Hematopoietic multipotent progenitor cell treated with erythropoietin and hydrocortisone succinate and interleukin-3 and kit ligand, for 6 days (in vitro differentiated cells): ENCODE measurements at places on chromosomes 16 and 17.

- no peak for DNase-seq
Measured at GRCh38 chr16:88531931-88532433, 38.2 kb upstream of the ZC3H18 start.

- peak; percentile 21 for DNase-seq
Measured at GRCh38 chr16:88939245-88939971, 37.6 kb downstream of the CBFA2T3 start.

- DNase-seq = no peak
Measured at GRCh38 chr16:79348521-79349306, 251.8 kb downstream of the MAF start.

- DNase-seq = peak; percentile 54
Measured at GRCh38 chr16:2026461-2027023, at the start of gene NHERF2. Gene NHERF2 (plus strand): TSS chr16:2026902. CDS start chr16:2027006, 104 bp downstream.

- no peak for DNase-seq
Measured at GRCh38 chr16:71459510-71459909, 2.5 kb downstream of the ZNF23 start.

- no peak for DNase-seq
Measured at GRCh38 chr17:48062273-48062672, 14.1 kb downstream of the NFE2L1 start.

DNA sequence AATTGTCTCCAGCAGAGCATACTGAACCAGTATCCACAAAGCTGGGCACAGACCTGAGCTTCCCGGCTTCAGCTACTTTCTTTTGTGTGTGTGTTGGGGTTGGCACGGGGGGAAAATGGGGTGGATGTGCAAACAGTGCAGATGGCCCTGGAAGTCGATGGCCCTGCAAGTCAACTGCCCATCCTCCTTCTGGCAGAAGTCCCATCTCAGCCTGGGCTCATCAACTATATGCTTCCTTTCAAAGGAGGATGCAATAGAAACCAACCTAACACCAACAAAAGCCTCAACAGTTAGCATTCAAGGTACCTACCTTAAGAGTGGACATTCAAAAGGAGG lies 55.7 kb downstream of the SOX9 start:
- DNase-seq = no peak

GRCh38 chr16:54402270-54402669 lies 115.7 kb upstream of the IRX3 start:
- DNase-seq = no peak

- peak; percentile 79 for DNase-seq
Measured at GRCh38 chr16:29678691-29679267, at the start of gene QPRT. Gene QPRT (plus strand): TSS chr16:29679180. CDS start chr16:29679198, 18 bp downstream.

- DNase-seq = no peak
Measured at GRCh38 chr17:66904760-66905624, 59.5 kb upstream of the CACNG4 start.

DNA sequence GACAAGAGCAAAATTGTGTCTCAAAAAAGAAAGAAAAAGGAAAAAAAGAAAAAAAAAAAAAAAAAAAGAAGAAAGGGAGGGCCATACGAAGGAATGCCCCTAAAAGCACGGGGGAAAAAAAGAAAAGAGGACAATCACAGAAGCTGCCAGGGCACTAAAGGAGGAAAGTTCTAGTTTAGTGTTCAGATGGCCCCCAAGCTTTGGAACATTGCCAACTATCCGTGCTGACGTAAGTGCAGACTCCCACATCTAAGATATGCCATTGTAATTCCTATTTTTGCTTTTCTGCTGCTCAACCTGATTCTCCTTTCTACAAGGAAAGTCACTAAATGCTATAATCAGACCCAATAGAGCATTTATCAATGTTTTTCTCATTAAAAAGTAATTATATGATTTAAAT lies 842.1 kb downstream of the KCNJ2 start:
- no peak for DNase-seq

GRCh38 chr16:4513086-4513860 lies 25.3 kb downstream of the CDIP1 start:
- DNase-seq = peak; percentile 77

GRCh38 chr17:39197380-39198185 lies at the start of gene CACNB1:
Gene CACNB1 (minus strand): TSS chr17:39197669. CDS start chr17:39197495, 174 bp downstream.
- peak; percentile 77 for DNase-seq

DNA sequence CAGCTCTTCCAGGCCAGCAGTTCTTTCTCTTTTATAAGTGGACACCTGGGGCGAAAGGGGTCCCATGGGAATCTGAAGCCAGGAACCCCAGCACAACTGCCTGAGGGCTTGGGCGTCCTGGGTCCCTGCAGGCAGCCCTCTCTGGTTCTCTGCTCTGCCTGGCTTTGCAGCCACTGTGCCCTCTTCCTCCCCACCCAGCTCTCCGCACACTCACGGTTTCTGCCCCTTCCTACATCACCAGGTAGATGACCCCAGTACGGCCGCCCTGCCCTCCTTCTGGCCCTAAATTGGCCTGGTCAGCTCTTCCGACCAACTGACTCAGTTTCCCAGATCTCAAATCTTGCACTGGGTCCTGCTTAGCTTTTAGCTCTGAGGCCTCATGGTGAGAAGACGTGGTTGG lies 225.3 kb downstream of the KATNIP start:
- DNase-seq = no peak

DNA sequence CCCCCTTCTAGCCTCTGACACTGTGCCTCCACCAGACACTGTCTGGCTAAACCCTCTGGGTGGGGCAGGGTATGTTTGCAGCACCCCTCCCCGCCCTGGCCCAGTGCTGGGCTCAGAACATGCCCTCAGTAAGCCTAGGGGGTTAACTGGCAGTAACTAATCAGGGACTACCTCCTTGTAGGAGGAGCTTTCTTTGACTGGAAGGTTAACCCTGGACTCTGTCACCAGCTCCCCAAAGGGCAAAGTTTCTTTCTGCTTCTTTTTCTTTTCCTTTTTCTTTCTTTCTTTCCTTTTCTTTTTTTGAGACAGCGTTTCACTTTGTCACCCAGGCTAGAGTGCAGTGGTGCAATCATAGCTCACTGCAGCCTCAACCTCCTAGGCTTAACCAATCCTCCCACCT lies 76.8 kb downstream of the PLXDC1 start:
- peak; percentile 13 for DNase-seq

DNA sequence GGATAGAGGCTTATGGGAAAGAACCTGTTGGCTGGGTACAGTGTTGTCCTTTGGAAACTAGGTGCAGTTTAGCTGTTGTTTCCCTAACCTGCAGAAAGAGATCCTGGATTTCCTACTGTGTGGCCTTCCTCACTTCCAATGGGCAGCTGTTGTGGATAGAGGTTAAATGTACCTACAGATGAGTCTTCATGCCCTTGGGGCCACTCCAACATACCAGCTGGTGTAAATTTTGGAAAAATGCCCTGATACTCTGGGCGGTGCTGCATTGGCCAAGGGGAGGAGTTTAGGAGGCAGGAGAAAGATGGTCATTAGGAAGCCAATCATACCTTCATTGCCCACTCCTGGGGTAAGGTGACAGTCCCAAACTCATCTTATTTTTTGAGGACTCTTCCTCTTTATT lies 70.2 kb downstream of the SNX11 start:
- no peak for DNase-seq

DNA sequence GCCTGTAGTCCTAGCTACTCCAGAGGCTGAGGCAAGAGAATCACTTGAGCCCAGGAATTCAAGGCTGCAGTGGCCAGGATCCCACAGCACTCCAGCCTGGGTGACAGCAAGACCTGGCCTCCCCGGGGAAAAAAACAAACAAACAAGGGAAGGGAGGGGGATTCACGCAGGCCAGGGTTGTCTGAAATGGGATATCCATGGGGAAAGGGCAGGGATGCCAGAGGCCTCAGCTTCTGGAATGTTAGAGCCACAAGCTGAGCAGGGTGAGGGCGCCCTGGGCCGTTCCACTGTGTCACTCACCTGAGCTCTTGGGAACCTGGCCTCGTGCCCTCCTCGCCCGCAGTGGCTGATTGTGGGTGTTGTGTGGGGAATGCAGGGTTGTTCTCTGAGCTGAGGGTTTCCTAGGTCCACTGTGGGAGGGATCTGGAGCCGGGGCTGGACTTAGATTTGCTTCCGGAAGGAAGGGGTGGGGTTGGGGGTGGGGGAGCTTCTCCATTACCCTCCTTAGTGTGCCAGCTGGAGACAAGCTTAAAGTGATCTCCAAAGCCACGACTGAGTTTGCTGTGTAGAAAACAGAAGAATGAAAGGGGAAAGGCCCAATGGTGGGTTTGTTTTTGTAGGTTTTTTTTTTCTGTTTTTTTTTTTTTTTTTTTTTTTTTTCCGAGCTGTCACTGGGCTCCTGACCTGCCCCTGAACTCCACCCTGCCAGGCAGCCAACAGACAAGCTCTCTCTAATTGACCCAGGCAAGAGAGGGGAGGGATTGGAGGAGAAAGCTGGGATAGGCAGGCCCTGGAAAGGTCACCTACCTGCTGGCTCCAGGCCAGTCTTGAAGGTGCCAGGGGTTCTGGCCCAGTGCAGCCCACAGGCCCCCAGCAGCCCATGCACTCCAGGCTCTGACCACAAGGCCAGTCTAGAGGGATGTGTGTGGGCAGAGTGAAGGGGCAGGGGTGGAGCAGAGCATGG lies at the start of gene SULT1A1:
TSS of gene SULT1A1 (minus strand) at position 414 of the 964 bp plus-strand sequence. CDS start 1,189 bp downstream, outside the sequence.
- DNase-seq = peak; percentile 53

DNA sequence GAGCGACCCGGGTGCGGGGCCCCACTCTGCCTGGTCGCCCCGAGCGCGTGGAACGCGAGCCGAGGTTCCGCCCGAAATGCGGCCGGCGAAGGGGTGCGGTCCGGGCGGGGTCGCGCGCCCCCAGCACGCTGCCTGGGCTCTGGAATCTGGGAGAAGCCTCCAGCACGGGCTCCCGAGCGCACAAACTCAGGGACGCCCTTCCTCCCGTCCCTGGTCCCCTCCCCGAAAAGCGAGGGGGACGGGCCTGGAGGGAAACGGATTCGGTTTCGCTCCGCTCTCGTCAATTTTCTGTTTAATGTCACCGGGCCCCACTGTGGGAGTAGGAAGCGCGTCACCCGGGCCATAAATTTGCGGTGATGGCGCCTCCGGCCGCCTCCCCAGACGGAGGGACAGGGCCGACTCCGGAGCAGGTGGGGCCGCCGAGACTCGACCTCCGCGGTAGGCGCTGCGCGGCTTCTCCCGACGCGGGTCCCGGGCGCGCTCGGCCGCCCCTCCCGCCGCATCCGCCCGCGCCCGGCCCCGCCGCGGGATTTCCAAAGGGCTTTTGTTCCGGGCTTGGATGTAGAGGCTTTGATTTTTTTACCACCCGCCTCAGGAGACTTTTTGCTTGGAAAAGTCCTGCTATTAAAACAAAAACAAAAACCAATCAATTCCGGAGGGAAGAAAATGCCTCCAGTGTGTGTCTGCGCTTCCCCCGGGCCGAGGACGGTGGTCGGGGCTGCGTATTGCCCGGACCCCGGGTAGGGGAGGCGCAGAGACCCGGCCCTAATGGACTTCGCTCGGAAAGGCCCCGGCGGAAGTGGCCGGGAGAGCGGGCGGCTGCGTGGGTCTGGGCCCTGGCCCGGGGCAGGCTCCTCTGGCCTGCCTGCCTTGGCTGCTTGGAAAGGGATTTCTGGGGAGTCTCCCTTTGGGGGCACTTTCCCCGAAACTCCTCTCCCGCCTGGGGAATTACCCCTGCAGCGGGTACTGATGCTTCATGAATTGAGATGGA lies 7.9 kb upstream of the BAHCC1 start:
- no peak for DNase-seq

GRCh38 chr16:81026429-81026828 lies 9.2 kb upstream of the ATMIN start:
- DNase-seq = no peak

DNA sequence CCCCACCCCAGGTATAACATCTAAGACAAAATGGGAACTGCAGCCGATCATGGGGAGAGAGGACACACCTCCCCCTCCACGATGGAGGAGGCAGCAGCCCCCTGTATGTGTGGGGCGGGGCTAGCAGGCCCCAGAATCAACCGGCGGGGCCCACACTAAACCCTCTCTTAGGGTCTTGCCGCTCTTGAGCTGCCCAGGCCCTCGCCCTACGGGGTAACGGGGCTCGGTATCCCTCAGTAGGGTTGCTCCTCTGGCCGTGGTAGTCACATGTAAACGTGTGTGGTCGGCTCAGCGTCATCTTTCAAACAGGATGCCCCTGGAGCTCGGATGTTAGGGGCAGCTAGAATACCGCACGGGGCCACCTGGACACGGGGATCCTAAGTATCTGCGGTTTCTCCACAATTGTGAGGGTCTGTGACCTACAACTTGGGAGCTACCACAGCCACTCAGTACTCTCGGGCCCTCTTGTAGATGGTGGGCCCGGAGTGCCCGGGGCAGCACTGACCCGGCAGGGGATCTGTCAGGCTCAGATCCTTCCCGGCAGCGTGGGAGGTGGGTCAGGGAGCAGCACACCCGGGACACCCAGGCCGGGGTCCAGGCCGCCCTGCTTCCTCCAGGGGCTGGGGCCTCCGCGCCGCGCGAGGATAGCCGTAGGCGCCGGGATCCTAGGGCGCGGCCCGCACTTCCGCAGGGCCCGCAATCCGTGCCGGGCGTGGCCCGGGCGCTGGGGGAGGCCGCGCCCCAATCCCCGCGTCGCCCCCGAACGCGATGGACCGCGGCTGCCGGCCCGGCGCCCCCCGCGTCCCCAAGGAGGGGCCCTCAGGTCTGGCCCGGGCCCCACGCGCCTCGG lies 781 bp downstream of the ARHGDIA start:
- peak; percentile 52 for DNase-seq

GRCh38 chr17:49522357-49522890 lies 27.3 kb downstream of the NGFR start:
- no peak for DNase-seq

DNA sequence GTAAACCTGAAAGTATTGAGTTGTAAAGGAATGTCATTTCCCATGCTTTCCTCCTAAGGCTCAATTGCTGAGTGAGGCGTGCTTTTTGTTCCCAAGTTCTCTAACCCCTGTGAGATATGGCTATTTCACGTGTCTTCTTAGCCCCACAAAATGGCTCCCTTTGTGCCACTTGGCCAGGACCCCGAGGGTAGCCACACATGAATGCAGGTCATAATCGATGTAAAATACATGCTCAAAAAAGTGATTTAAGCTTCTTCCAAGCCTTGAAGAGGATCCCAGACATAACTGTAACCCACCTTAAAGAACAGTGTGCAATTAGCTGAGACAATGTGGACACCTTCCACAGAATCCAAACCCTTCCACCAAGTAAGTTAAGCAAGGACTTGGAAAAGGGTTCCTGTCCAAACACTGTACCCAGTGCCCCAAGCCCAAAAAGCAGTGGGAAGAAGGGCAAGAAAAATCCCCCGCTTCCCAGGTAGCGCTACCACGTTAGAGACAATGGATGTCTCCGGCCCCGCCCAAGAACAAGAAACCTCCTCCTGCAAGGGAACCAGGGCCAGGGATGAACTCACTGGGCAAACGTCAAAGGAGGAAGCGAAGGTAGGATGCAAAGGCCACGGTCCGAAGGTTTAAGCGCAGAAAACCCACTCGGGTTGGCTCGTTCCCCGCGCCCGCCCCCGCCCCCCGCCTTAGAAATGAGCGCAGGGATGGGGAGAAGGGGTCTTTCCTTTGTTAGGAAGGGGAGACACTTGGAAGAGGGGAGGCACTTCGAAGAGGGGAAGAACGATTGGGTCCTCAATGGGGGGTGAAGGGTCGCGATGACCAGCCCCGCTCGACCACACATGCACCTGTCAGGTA lies 1.2 kb downstream of the JPT1 start:
- DNase-seq = peak; percentile 69

DNA sequence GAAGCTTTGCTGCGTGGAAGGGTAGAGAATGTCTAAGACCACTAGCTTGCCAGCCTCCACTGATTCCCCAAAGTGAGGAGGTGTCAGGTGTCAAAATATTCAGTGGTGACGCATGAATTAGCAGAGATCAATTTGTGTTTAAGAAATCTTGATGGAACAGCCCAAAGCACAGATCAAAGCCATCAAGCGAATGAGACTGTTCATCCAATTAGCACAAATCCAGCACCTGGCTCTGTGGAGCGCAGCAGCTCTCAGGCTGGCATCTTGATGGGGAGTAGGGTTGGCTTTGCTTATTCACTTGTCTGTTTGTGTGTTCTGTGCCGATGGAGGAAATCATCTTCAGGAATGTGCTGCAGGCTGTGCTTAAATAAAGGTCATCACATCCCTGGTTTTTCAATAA lies 456.8 kb upstream of the CCL2 start:
- no peak for DNase-seq
